ENCODE measurements at places on chromosomes 4 and X.

DNA sequence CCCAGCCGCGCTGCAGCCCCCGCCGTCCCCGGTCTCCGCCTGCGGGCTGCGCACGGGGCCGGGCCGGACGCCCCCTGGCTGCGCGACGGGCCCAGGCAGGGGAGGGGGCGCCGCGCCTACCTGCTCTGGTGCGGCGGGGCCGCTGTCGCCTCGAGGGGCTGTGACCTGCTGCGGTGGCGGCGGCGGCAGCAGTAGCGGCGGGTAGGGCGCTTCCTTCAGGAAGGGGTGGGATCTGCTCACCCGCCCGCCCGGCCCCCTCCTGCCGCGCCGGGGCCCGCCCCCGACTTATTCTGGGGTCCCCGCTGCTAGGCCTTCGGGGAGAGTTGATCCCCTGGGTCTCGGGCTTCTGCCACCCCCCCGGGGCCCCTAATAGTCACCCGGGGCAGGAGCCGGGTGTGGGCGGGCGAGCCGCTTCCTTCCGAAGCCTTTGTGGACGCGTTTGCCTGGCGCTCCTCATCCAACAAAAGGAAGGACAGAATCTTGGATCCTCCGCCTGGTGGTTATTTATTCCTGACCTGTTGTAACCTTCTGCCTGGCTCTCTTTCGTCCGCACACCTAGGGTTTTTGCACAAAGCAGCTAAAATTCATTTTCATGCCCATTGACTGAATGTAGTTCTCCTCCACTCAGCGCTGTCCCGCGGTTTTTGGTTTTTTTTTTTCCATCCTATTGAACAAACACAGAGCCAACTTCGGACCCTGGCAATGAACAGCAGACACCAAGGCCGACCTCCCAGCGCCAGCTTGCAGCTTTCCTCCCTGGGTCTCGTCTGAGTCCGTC, at the start of gene TMEM150C:
Gene TMEM150C (minus strand): TSS at position 203 of the 778 bp plus-strand sequence. CDS start 57,331 bp downstream, outside the sequence.
- H3K36me3 ChIP-seq: no peaks in the 10 kb centered on the region
- H3K27me3 ChIP-seq: peaks cover 3% of the 10 kb centered on the region
- H3K4me3 ChIP-seq: no peak within 1 kb of the TSS
- H3K4me1 ChIP-seq: no peaks in the 10 kb centered on the region

GRCh38 chr4:42339935-42340406, 57.3 kb upstream of the SHISA3 start:
- H3K27ac ChIP-seq: no peak overlapping the region
- H3K4me1 ChIP-seq: no peaks in the 10 kb centered on the region
- no peaks in the 10 kb centered on the region for H3K36me3 ChIP-seq
- H3K27me3 ChIP-seq: no peaks in the 10 kb centered on the region

GRCh38 chr4:171022824-171023230, 790.4 kb upstream of the GALNTL6 start:
- H3K27ac ChIP-seq: no peak overlapping the region
- H3K4me1 ChIP-seq: no peaks in the 10 kb centered on the region
- no peaks in the 10 kb centered on the region for H3K36me3 ChIP-seq
- no peaks in the 10 kb centered on the region for H3K27me3 ChIP-seq
- DNase-seq: no peak

DNA sequence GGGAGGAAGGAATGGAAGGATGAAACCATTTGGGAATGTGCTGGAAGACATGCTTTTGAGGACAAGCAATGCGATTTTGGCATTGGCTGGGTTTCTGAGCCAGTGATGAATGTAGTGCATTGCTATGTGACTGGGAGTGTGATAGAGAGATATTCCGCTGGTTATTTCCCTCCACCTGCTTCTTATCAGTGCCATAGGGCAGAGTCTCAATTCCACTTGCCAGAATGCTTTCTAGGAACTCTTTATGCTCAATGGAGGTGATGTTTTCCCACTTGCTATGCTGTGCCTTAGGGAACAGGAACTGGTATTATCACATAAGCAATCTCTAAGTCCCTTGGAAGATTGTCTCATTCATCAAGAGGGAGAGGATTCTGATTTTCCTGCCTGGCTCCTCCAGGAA, 28.0 kb downstream of the TBL1X start:
- no peak for DNase-seq
- H3K27ac ChIP-seq: no peak overlapping the region
- no peaks in the 10 kb centered on the region for H3K27me3 ChIP-seq

GRCh38 chr4:48093991-48094416, 40.0 kb downstream of the TXK start:
- no peaks in the 10 kb centered on the region for H3K27me3 ChIP-seq
- no peak for DNase-seq
- no peak overlapping the region for H3K4me3 ChIP-seq
- H3K27ac ChIP-seq: no peak overlapping the region
- no peaks in the 10 kb centered on the region for H3K4me1 ChIP-seq

DNA sequence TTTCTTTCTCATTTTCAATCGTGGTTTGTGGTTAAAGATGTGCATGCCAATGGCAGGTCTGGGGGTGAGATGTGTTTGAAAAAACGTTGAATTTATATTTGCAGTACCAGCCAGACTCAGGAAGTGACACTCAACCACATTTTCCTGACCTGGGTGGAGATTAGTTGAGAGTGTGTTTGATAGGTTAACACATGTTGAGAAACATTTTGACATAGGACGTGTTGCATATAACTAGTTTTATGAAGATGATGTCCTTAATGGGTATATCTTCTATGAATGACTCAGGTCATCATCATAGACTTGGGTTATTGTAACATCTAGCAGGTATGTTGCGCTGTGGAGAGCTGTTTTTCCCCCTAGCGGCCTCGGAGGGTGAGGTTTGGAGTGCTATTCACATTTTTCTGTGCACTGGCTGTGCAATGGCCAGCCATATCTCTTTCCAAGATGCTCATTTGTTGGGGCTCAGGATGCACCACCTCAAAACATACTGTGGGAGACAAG, 21.7 kb upstream of the CD38 start:
- no peaks in the 10 kb centered on the region for H3K36me3 ChIP-seq
- peak; percentile 95 for DNase-seq

DNA sequence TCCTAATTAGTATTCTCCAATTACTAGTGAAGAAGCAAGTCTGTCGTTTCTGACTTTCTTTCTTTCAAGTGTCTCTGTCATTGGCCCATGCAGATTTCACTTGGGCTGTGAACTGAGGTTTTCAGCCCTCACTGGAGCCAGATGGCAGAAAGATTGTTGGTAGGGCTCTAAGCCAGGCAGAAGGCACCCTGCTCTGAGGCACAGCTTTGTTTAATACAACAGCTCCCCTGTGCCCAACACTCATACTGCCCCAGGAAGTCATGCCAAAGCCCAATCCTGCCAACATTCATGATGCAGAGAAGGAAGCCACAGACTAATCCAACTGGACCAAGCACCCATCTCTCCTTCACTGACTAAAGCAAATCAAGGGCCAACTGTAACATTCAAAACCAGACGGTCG, 117.1 kb upstream of the FRG1 start:
- no peaks in the 10 kb centered on the region for H3K4me1 ChIP-seq
- H3K27ac ChIP-seq: no peak overlapping the region
- H3K36me3 ChIP-seq: no peaks in the 10 kb centered on the region
- DNase-seq: no peak
- H3K4me3 ChIP-seq: no peak overlapping the region
- no peaks in the 10 kb centered on the region for H3K27me3 ChIP-seq

GRCh38 chr4:171721937-171722336, 91.3 kb upstream of the GALNTL6 start:
- no peaks in the 10 kb centered on the region for H3K4me1 ChIP-seq
- DNase-seq: no peak
- no peaks in the 10 kb centered on the region for H3K27me3 ChIP-seq
- no peak overlapping the region for H3K4me3 ChIP-seq
- H3K27ac ChIP-seq: no peak overlapping the region

GRCh38 chr4:114264877-114265291, 285.4 kb upstream of the ARSJ start:
- no peaks in the 10 kb centered on the region for H3K27me3 ChIP-seq
- no peaks in the 10 kb centered on the region for H3K4me1 ChIP-seq
- H3K4me3 ChIP-seq: no peak overlapping the region
- no peak for DNase-seq
- H3K36me3 ChIP-seq: no peaks in the 10 kb centered on the region

- no peak overlapping the region for H3K27ac ChIP-seq
- peak; percentile 39 for DNase-seq
- H3K4me3 ChIP-seq: no peak overlapping the region
- peaks cover 9% of the 10 kb centered on the region for H3K27me3 ChIP-seq
Observed at GRCh38 chrX:13081395-13082205, 37.2 kb upstream of the FAM9C start.

DNA sequence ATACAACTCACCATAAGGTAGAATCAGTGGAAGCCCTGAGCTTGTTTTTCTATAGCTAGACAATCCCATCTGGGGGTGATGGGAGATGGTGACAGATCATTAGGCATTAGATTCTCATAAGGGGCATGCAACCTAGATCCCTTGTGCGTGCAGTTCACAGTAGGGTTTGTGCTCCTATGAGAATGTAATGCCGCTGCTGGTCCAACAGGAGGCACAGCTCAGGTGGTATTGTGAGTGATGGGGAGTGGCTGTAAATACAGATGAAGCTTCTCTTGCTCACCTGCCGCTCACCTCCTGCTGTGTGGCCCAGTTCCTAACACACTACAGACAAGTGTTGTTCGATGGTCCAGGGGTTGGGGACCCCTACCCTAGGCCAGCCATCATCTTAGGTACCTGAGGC, 5.9 kb upstream of the GATB start:
- no peak overlapping the region for H3K4me3 ChIP-seq
- H3K4me1 ChIP-seq: peaks cover 3% of the 10 kb centered on the region
- H3K27me3 ChIP-seq: no peaks in the 10 kb centered on the region
- no peaks in the 10 kb centered on the region for H3K36me3 ChIP-seq

GRCh38 chr4:2652415-2653160, 103.5 kb downstream of the TNIP2 start:
- H3K4me3 ChIP-seq: no peak overlapping the region
- no peak for DNase-seq
- no peaks in the 10 kb centered on the region for H3K27me3 ChIP-seq
- no peak overlapping the region for H3K27ac ChIP-seq
- H3K4me1 ChIP-seq: no peaks in the 10 kb centered on the region

DNA sequence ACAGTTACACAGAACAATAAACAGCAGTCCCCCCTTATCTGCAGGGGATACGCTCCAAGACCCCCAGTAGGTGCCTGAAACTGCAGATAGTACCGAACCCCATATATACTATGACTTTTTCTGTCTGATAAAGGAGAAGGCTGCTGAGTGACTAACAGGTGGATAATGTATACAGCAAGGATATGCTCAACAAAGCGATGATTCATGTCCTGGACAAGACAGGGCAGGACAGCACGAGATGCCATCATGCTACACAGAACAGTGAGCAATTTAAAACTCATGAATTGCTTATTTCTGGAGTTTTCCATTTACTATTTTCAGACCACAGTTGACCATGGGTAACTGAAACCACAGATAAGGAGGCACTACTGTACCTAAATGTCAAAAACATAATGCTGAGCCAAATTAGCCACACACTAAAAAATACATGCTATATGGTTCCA, 76.1 kb downstream of the MANBA start:
- H3K27me3 ChIP-seq: no peaks in the 10 kb centered on the region
- peaks cover 25% of the 10 kb centered on the region for H3K4me1 ChIP-seq
- peak; percentile 16 for DNase-seq
- no peaks in the 10 kb centered on the region for H3K36me3 ChIP-seq
- H3K27ac ChIP-seq: peak overlapping the region; percentile 18

DNA sequence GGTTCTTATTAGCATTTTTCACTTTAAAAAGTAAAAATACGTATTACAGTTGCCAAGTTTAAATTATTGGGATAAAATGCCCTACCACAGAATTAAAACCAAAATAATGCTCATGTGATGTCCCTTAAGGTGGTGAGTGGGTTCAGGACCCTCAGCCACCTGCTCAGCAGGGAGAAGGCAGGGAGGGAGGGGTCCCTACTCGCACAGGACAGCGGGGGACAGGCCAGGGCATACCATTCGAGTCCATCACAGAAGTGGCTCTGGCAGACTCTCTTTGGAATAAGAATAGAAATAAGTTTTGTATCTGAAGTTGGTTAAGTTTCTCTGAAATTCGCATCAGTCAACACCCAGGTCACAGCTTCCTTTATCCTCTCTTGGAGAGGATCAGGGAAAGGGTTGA, 37.7 kb downstream of the NOP14 start:
- H3K4me1 ChIP-seq: no peaks in the 10 kb centered on the region
- no peaks in the 10 kb centered on the region for H3K36me3 ChIP-seq
- no peak overlapping the region for H3K27ac ChIP-seq
- H3K27me3 ChIP-seq: no peaks in the 10 kb centered on the region
- DNase-seq: no peak

GRCh38 chr4:104205116-104205515, 289.6 kb downstream of the CXXC4 start:
- H3K27ac ChIP-seq: no peak overlapping the region
- no peaks in the 10 kb centered on the region for H3K36me3 ChIP-seq
- no peak for DNase-seq
- no peaks in the 10 kb centered on the region for H3K4me1 ChIP-seq

DNA sequence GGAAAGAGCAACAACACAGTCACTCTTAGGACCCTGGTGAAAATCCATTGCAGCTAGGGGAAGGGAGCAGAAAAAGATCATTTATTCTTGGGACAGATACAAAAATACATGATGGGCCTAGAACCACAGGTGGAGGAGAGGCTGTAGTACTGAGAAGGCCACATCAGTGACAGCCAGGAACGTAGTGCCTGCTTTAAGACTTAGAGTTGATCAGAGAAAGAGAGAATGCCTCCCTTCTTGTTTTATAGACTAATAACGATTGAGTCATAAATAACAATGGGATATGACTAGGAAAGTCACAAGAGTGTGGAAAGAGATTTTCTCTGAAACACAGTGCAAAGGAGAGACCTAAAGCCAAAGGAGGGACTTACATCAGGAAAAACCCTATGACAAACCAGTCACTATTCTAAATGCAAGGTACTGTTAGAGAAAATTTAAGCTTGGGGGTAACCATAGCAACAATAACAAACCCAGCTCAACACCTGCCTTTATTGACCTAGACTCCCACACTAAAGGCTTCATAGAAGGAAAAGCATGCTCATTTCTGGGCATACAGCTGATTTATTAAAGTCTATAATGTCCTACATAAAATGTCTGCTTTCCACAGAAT, 1015.0 kb upstream of the GRID2 start:
- no peak overlapping the region for H3K4me3 ChIP-seq
- H3K27me3 ChIP-seq: no peaks in the 10 kb centered on the region
- no peaks in the 10 kb centered on the region for H3K4me1 ChIP-seq
- DNase-seq: no peak

GRCh38 chrX:119552508-119552907, 12.7 kb downstream of the STEEP1 start:
- H3K4me1 ChIP-seq: no peaks in the 10 kb centered on the region
- no peak for DNase-seq
- H3K36me3 ChIP-seq: no peaks in the 10 kb centered on the region
- no peak overlapping the region for H3K27ac ChIP-seq

GRCh38 chr4:168380290-168380689, 61.7 kb upstream of the DDX60 start:
- no peaks in the 10 kb centered on the region for H3K36me3 ChIP-seq
- H3K27ac ChIP-seq: no peak overlapping the region
- no peak overlapping the region for H3K4me3 ChIP-seq
- no peak for DNase-seq
- no peaks in the 10 kb centered on the region for H3K4me1 ChIP-seq

DNA sequence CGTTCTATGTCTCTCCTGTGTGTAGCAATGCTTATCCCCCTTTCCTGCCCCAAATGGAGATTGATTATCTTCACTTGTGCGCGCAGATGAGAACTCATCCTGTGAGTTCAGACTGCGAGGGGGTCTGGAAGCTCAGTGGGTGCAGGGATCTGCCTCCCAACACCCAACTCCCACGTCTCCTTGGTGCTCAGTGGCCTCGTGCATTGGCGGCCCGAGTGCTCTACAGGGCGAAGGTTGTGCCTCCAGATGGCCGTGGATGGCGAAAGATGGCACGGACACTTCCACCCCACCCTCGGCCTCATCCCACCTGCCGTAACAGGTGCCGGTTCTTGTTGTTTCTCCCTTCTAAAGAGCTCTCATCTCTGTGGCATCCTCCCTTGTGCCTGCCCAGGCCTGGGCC, 45.1 kb upstream of the SORCS2 start:
- peaks cover 96% of the 10 kb centered on the region for H3K27me3 ChIP-seq
- H3K4me1 ChIP-seq: no peaks in the 10 kb centered on the region
- H3K36me3 ChIP-seq: no peaks in the 10 kb centered on the region
- no peak overlapping the region for H3K27ac ChIP-seq
